ENCODE measurements at places on chromosomes 6 and 20.

DNA sequence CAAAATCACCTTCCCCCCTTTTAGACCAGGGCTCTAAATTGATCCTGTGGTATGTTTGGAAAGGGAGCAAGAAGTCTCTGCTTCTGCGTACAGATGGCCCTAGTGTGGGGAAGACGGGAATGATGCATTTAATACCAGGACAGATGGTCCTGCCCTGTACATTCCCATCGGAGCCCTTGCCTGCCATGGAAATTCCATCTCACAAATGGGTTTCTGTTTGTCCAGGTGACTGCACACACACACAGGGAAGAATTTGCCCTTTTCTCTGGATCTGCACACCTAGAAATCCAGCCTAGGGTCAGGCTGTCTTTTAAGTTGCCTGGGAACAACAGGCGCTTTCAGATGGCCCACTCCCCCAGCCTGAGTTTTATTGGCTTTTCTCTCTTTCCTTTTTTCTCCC, 1.3 kb downstream of the MAS1 start:
- no peak for DNase-seq

DNA sequence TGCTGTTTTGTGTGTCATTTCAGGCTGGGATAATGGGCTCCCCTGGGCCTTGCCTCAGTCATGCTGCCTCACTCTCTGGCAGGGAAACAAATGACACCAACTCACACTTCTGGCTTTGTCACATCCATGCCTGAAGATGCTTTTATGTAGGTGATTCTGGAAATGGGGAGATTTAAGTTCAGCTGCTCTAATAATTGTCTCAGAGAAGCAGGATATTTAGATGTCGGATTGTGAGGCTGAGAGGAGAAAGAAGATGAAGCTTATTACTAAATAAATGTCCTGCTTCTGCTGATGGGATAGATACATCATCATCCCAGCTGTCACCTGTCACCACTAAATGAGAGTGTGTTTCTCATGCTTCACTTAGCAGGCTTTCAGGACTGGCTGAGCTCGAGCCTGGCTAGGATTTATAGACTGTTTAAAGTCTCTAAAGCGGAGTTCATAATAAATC, 480.2 kb upstream of the SPTLC3 start:
- DNase-seq: no peak

DNA sequence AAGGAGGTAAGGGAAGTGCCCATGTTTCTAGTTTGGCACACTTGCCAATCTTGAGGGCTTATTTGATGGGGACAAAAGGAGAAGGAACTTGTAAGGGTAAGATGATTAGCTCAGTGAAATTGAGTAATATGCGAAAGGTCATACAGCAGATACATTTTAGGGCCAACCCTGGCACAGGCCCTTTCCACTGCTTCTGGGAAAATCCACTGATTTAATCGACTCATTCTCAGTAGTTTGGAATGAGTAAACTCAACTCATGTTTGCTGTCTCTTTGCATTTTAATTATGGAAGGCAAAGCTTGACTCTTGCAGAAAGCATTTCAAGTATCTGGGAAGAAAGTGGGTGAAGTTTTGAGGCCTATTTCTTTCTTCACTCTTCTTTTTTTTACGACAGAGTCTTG, 20.0 kb downstream of the PHF20 start:
- DNase-seq: no peak

DNA sequence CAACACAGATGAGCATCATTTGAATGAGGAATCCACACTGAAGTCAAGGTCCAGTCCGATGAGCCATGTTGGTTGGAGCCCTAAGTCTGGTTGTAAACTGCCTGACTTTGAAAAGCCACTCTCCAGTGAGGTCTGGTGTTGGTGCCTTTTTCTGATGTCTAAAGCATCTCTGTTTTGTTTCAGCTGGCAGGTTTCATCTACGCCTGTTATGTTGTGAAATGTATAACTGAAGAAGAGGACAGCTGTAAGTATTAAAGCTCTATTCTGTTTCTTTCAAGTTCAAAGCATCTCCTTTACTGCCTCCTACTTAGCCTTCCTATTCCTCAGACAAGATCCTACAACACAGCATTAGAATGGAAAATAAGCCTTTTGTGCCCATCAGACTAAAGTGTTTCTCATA, 171.1 kb upstream of the RNF217 start:
- DNase-seq: no peak

GRCh38 chr6:126672649-126673048, 332.7 kb downstream of the CENPW start:
- DNase-seq: no peak

DNA sequence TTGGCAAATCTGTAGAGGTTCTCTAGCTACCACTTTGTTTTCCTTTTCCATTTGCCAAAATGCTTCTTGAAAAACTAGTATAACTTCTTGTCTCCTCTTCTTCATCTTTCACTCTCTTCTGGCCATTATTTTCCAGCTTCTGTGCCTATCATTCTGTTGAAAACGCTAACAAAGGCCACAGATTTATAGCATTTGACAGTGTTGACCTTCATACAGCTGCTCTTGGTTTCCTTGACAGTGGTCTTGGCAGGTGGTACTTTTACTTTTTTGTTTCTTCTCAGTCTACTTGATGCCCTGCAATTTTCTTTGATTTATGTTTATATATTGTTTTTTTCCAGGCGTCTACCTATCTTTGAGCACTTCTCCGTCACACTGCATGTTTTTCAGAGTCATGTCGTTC, 23.7 kb downstream of the TRMT11 start:
- no peak for DNase-seq

DNA sequence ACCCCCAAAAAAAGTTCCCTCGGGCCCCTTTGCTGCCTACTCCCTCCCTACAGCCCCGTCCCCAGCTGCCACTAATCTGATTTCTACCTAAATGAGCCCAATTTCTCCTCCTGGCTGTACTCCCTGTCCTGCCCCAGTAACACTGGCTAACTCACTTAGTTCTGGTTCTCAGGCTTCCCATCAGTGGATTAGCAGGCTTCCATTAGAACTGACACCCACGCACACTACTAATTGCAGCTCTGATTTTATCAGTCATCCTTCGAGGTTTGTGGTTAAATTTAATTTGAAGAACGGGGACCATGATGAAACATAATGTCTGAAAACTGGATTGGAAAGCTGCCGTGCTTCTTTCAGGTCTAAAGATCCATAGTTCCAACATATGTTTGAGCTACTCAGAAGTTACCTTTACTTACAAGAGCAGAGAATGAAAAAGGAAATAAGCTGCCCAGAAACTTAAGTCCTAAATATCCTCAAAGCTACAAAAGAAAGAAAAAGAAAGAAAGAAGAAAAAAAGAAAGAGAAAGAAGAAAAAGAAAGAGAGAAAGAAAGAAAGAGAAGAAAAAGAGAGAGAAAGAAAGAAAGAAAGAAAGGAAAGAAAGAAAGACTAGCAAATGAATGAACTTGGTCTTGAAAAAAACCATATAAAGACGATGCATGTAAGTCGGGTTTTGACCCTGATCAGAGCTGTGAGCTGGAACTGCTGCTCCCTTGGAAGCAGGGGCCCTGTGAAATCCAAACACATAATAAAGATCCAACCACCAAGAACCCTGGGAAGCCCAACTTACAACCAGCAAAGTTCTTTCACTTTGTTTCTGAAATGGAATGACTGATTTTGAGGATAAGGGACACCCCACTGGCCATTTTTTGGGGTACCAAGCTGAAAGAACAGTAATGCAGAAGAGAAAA, 51.7 kb downstream of the CNKSR3 start:
- no peak for DNase-seq

GRCh38 chr6:33143113-33143770, 49.0 kb downstream of the COL11A2 start:
- DNase-seq: no peak

- DNase-seq: no peak
Observed at GRCh38 chr6:8707369-8707768, 272.0 kb upstream of the SLC35B3 start.

DNA sequence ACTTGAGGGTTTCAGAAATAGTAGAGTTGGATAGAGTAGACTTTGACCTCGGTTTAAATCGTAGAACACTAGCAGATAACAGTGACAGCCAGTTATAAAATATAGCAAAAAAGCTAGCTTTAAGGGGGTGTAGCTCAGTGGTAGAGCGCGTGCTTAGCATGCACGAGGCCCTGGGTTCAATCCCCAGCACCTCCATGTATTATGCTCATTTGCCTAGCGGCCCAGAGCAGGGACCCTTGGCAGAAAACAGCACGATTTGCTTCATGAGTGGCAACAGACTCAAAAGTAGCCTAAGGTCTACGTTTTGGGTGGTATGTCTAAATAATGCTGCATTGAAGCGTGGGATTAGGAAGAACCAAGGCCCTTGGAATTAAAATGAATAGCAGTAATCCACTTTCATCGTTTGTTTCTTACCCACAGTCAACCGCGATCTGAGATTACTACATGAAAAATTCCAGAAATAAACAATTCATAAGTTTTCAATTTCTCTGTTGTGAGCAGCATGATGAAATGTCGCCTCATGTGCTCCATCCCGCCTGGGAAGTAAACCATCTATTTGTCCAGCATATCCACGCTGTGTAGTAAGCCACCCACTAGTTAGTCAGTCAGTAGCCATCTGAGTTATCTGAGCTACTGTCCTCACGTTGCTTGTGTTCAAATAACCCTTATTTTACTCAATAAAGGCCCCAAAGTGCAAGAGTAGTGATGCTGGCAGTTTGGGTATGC, 184.9 kb downstream of the GPX5 start:
- no peak for DNase-seq

GRCh38 chr20:51373713-51374455, 168.6 kb downstream of the NFATC2 start:
- no peak for DNase-seq

GRCh38 chr6:43013097-43013842, 476 bp downstream of the MEA1 start:
- DNase-seq: no peak

GRCh38 chr20:36919715-36920333, 31.7 kb downstream of the SAMHD1 start:
- no peak for DNase-seq

DNA sequence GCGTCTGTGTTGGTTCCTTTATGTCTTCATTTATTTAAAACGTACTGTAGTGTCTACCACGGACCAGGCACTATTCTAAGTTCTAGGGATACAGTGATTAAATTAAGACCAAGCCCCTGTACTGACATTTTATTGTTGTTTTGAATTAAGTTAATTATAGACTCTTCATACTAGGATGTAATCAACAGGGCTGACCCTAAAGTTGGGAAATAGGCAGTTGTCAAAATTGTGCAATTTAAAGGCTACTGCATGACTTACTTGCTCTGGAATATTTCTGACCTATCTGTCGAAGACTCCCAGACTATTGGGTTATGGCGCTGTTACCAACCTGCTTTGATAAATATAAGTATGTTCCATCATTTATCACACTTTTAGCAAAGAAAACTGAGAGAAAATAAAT, 6.7 kb downstream of the MYO6 start:
- no peak for DNase-seq

DNA sequence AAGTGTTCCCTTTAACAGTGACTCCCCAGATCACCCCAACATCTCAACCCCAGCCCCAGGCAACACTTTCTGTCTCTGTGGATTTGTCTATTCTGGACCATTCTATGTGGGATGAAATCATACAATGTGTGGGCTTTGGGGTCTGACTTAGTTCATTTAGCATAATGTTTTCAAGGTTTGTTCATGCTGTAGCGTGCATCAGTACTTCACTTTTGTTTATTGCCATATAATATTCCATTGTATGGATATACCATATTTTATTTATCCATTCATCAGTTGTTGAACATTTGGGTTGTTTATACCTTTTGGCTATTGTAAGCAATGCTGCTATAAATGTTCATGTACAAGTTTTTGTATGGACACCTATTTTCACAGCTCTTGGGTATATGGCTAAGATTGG, 31.0 kb downstream of the FOXF2 start:
- no peak for DNase-seq

DNA sequence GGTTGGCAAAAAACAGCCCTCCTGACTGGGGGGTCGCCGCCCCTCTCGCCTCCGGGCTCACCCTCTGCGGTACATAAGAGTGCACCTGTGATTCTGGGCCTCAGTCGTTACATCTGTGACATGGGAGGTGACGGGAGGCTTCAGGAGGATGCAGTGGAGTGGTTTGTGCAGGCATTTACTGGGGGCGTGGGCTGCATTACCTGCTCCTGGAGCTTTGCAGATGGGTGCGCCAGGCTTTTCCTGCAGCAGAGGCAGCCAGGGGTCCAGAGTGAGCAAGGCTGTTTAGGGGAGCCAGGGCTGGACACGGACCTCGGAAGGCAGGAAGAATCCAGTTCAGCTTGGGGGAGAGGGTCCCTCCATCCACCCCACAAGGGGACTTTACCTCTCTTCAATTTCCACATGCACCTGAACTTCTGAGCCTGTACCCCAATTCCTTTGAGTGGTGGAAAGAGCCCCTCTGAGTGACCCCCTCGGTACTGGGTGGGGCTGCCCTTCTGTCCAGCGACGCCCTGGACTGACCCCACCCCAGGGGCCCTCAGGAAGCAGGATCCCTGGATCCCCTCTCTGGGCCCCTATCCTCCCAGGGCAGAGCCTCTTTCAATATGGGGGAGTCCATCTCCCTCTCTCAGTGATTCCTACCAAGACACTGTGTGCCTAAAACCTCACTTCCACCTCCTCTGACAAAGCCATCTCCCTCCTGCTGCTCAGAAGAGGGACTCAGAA, 134.0 kb downstream of the TAF4 start:
- no peak for DNase-seq

- no peak for DNase-seq
Observed at GRCh38 chr20:47991875-47992488, 206.7 kb upstream of the SULF2 start.

DNA sequence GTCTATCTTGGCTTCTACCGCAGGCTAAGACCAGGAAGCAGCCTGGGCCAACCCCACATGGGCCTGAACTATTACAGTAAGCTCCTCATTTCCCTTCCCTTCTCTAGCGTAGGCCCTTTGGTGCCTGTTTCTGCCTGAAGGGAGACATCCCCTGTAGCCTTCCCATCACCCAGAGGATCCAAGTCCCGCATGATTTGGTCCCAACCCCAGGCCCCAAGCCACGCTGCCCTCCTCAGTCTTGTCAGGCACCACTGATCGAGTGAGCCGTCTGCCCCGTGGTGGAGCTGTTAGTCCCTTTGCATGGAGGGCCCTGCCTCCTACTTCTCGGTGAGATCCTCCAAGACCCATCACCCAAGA, 46.4 kb downstream of the EBF4 start:
- DNase-seq: no peak

GRCh38 chr6:116439522-116440051, 21.6 kb upstream of the CALHM6 start:
- no peak for DNase-seq

DNA sequence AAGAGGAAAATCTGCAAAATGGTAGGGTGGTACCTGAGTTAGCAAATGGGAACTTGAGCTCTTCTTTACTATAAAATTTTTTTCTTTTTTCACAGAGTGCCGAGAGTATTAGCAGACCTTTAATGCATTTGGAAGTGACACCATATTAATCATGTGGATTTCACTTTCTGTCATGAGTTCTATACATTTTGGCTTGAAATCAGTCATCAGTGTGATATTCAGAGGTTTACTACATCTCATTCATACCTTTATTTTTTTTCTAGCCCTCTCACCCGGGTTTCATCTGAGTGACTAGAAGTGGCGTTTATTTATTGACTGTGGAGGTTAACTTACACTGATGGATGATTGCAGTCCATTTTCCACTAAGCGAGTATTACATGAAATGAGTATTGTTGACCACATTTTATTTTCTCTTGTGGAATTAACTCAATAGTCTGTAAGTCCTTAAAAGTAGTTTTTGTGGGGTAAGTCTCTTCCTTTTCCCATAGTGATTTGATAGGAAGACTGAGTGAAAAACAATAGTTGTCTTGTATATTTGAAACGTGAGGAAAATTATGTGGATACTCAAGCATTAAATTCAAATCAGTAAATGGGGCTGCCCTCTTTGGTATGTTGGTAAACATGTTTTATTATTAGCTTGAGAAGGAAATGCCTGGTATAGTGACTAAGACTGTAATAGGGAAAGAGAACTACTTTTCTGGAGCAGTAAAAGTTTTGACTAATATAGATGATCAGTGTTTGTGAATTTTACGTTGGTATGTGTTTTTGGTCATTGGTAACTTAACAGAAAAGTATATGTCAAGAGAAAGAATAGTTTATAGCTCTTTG, 55.5 kb downstream of the JARID2 start:
- no peak for DNase-seq

All from stimulated activated CD8-positive, alpha-beta memory T cell treated with anti-CD3 and anti-CD28 coated beads, Interleukin-15, amount 100 ng/mL, for 4 hours (primary cell).